Kidney epithelial cell (primary cell): ENCODE measurements at places on chromosomes 4 and X. TPM values are rescaled to one million over a fixed set of nuclear protein-coding genes. Genes with fewer than 3 reads are reported as not detected.

DNA sequence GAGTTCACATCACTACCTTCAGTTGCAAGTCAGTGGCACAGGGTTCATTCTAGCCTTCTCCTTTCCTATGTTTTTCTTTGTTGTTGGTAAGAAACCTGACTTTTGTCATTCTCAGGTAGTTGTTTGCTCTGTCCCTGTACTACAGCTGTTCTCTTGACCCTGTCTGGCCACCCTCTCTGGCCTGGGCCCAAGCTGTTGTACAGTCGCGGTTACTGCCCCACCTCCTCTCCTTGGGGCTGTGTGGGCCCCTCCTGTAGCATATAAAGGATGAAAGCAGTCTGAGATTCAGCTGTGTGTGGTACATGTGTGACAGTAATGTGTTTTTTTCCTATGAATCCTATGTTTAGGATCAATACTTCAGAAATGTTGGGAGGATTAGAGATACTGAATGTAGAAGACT, 12.5 kb downstream of the MOB1B start:
- DNase-seq = no peak

- no peak for DNase-seq
Measured at GRCh38 chr4:176478076-176478475, 158.3 kb downstream of the SPCS3 start.

- DNase-seq = no peak
Measured at GRCh38 chrX:109862433-109862832, 129.4 kb upstream of the ACSL4 start.

CXXC4 gene
- total RNA-seq = 0.27 and 0.50 TPM in 2 replicates

FHDC1 gene
- 3.1 and 3.7 TPM in 2 replicates for total RNA-seq

GCNA gene
- 3.1 and 4.1 TPM in 2 replicates for total RNA-seq

GRCh38 chr4:82780752-82781231, 17.8 kb downstream of the SCD5 start:
- no peak for DNase-seq

TCEAL2 gene
- total RNA-seq = 3.8 and 5.5 TPM in 2 replicates

DNA sequence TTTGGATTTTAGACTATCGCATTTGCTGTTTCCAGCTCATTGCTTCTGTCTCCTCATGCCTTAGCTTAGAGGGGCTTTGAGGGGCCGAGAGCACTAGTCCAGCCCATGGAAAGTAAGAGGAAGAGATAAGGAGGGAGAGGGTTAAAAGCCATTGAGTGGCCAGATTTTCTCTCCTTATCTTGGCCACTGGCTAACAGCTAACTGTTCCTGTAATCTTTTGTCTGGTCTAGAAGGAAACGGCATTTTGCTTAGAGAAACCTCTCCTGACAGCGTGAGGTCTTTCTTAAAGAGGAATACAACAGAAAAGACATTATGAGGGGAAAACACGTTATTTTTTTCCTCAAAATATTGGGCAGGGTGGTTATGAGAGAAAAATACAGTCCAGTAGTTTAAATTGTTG, 7.9 kb downstream of the GPR101 start:
- no peak for DNase-seq

DNA sequence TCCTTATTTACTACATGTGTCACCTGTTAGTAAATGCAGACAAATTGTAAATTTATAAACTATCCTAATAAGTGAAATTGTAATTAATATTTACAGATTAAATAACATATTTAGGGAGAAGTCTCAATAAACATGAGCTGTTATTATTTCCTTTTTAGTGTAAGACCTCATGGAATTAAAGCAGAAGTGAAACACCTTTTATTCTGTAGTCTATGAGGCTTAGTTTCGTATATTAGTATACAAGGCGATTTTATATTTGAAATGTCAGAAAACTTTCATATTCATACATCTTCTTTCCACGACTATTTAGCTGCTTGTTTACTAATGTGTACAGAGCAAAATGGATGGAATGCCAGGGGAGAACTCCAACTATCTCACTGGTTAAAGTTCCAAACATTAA, 414.4 kb downstream of the ARHGAP24 start:
- no peak for DNase-seq

EPHA5 gene
- total RNA-seq = 0.04 and 0.07 TPM in 2 replicates

CSAG1 gene
- total RNA-seq = not detected in 2 replicates

- no peak for DNase-seq
Measured at GRCh38 chr4:34972189-34972588, 1272.1 kb downstream of the ARAP2 start.

DNA sequence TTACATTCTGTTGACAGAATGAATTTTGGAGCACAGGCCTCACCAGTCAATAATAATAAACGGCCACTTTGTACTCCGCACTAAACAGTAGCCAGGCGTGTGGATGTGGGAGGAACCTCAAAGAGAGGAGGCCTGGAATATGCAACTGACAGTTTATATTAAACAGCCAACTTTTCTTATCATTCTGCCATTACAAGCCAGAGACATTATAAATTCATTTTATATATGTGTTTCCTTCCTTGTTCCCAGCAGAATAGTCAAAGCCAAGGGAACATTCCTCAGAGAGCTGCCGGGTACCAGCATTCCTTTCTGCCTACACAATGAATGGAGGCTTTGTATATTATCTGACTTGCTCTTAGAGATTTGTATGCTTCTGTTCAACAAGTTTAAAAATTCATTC, 436.5 kb upstream of the FTHL17 start:
- no peak for DNase-seq
